ENCODE measurements at places on chromosomes 1 and 21. TPM values are rescaled to one million over a fixed set of nuclear protein-coding genes. Genes with fewer than 3 reads are reported as not detected.

Gene SYTL1
- total RNA-seq = 0.07 TPM

Gene GPR157
- 4.3 TPM for total RNA-seq

Gene FCRL5
- not detected for total RNA-seq

Gene TMIGD3
- total RNA-seq = not detected

Gene PRMT6
- 14.4 TPM for total RNA-seq

Gene TNFRSF8
- total RNA-seq = not detected

Gene TMPRSS3
- total RNA-seq = not detected

Gene OR2T35
- not detected for total RNA-seq

Gene FAM177B
- not detected for total RNA-seq

Gene LDLRAD1
- total RNA-seq = not detected

Gene CCDC30
- total RNA-seq = 1.4 TPM

Gene GPR52
- 0.78 TPM for total RNA-seq

Gene EPS8L3
- not detected for total RNA-seq

Gene AADACL3
- not detected for total RNA-seq

Gene EXTL1
- total RNA-seq = 0.20 TPM

Gene CCDC185
- not detected for total RNA-seq

Gene RCSD1
- 0.13 TPM for total RNA-seq

Gene PRKAA2
- total RNA-seq = 4.4 TPM

Gene MARK1
- 1.2 TPM for total RNA-seq

Gene KLHL21
- 44.4 TPM for total RNA-seq

Gene HAO2
- total RNA-seq = not detected

Gene ZFP69B
- 1.8 TPM for total RNA-seq

Gene LPAR3
- total RNA-seq = 0.26 TPM

Gene MX1
- total RNA-seq = 3.1 TPM

Gene PRAMEF12
- not detected for total RNA-seq

Gene TCHHL1
- not detected for total RNA-seq

Gene LORICRIN
- total RNA-seq = not detected

Gene TNFRSF9
- total RNA-seq = 0.07 TPM

Gene NKAIN1
- total RNA-seq = 0.26 TPM

Gene LCE3D
- not detected for total RNA-seq

Gene RXRG
- total RNA-seq = not detected

Gene PLEKHN1
- 0.66 TPM for total RNA-seq

Gene COL9A2
- total RNA-seq = 1.5 TPM

Gene HFM1
- 0.20 TPM for total RNA-seq

Gene NCF2
- total RNA-seq = 0.39 TPM

Gene TRIM46
- total RNA-seq = 5.2 TPM

Gene HHIPL2
- total RNA-seq = 0.23 TPM

Gene ZMYND12
- 1.3 TPM for total RNA-seq

Gene BRWD1
- 56.2 TPM for total RNA-seq

Gene BMP8A
- total RNA-seq = 0.33 TPM

Gene PSRC1
- 1.8 TPM for total RNA-seq

Gene ELF3
- total RNA-seq = 2.2 TPM

Gene FGGY
- 15.1 TPM for total RNA-seq

Gene LCE2B
- total RNA-seq = not detected

Gene SDCCAG8
- total RNA-seq = 62.2 TPM

All from smooth muscle cell of the pulmonary artery (primary cell).